Adrenal gland (tissue), 19 donors: ENCODE measurements at places on chromosomes 2 and 18. TPM values are rescaled to one million over a fixed set of nuclear protein-coding genes. Genes with fewer than 3 reads are reported as not detected.

ERFE gene
- total RNA-seq = not detected

UGT1A9 gene
- total RNA-seq = not detected

ODC1 gene
- total RNA-seq = 11.0 TPM

SERPINB12 gene
- total RNA-seq = not detected

MARS2 gene
- 9.0 TPM for total RNA-seq

KCNJ13 gene
- total RNA-seq = not detected

HOXD4 gene
- total RNA-seq = 20.2 TPM

RPE gene
- 61.8 TPM for total RNA-seq

FAM237A gene
- not detected for total RNA-seq

PROKR1 gene
- total RNA-seq = 0.84 TPM

COL5A2 gene
- 18.6 TPM for total RNA-seq

PGAP1 gene
- 4.3 TPM for total RNA-seq

CCDC141 gene
- 3.0 TPM for total RNA-seq

FEV gene
- 0.31 TPM for total RNA-seq

RTP5 gene
- not detected for total RNA-seq

SP100 gene
- total RNA-seq = 88.2 TPM

CDH2 gene
- 76.8 TPM for total RNA-seq

VRK2 gene
- 31.8 TPM for total RNA-seq

MC2R gene
- 10.4 TPM for total RNA-seq

SERPINB10 gene
- not detected for total RNA-seq

CAPN13 gene
- not detected for total RNA-seq

CRYBA2 gene
- not detected for total RNA-seq

OBSL1 gene
- total RNA-seq = 215 TPM

SOWAHC gene
- 13.2 TPM for total RNA-seq

DNAJC5G gene
- total RNA-seq = 0.39 TPM

IRS1 gene
- 13.5 TPM for total RNA-seq

TET3 gene
- total RNA-seq = 1.7 TPM

APOB gene
- total RNA-seq = 0.11 TPM

ANO7 gene
- total RNA-seq = 2.6 TPM

SERPINB11 gene
- total RNA-seq = not detected

ARL6IP6 gene
- 12.1 TPM for total RNA-seq

SIX2 gene
- 0.20 TPM for total RNA-seq

MDH1B gene
- total RNA-seq = 1.7 TPM

TRPM8 gene
- not detected for total RNA-seq

SLC39A10 gene
- 58.1 TPM for total RNA-seq

SERPINB4 gene
- not detected for total RNA-seq

SP140 gene
- total RNA-seq = 0.06 TPM

DPP4 gene
- total RNA-seq = 1.9 TPM

PAX3 gene
- total RNA-seq = not detected

PTPRN gene
- total RNA-seq = 8.8 TPM

LRRC30 gene
- total RNA-seq = not detected

NEMP2 gene
- total RNA-seq = 4.7 TPM

MARCHF4 gene
- 1.8 TPM for total RNA-seq

LAMA3 gene
- 10.2 TPM for total RNA-seq

KCTD1 gene
- 31.2 TPM for total RNA-seq
